ENCODE measurements at places on chromosomes 5 and 9. TPM values are rescaled to one million over a fixed set of nuclear protein-coding genes. Genes with fewer than 3 reads are reported as not detected.

The CDH9 gene
- total RNA-seq, result not detected

The PTGES gene
- total RNA-seq, result 0.10 TPM

The LCN1 gene
- not detected for total RNA-seq

The ZBTB34 gene
- 2.7 TPM for total RNA-seq

The DIPK1B gene
- total RNA-seq, result 4.5 TPM

The PLK2 gene
- total RNA-seq, result 283 TPM

The OR1J1 gene
- total RNA-seq, result not detected

- no peak for DNase-seq
These were observed at the start of gene ARHGEF37 for GRCh38 chr5:149581192-149581861. TSS of gene ARHGEF37 (plus strand) at chr5:149581498. CDS start at chr5:149597770, 16,272 bp downstream.

- DNase-seq, result peak; percentile 37
These were observed 40.1 kb upstream of the PDE8B start for GRCh38 chr5:77170196-77170890.

- no peak for DNase-seq
These were observed 570 bp downstream of the CREBRF start for GRCh38 chr5:173056783-173057061.

DNA sequence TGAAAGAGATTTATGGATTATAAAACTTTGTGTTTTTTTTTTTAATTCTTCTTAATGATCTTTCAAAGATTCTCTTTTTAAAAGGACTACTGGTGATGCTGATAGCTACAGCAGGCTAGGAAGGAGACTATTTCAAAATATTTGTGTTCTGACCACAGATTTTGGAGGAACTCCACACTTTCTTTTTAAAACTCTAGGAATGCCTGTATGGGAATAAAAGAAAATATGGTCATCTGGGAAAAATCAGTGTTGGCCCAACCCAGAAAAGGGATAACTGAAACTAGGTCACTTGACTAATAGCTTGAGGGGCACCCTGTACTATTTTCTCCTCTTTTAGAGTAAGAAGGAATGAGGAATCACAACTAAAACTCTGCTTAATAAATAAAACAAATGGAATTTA is 97.6 kb upstream of the ADAMTS19 start:
- DNase-seq, result no peak

- DNase-seq, result peak; percentile 61
These were observed 13.8 kb upstream of the CTSL start for GRCh38 chr9:87711857-87712800.

DNA sequence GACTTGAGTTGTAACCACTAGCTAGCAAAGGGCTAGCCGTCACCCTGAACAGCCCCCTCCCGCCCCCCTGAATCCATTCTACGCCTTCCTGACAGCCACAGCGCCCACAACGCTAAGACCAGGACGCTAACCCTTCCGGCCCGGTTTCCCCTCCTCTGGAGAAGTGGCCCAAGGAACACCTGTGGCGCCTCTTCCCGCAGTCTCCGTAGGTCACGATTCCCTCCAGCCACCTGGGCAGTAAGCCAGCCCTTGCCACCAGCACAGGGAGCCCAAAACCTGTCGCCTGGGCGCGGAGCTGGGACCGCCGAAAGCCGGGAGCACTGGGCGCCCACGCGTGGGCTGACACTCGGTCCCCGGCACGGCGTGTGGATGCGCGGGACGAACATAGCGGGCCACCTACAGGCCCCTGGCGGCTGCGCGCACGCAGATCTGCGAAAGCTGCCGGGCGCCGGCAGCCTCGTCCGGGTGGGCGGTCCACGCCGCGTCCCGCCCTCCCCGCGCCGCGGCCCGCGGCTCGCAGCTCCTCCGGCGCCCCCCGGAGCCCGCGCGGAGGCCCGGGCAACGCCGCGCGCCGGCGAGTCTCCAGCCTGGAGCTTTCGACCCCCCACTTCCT is 596 bp downstream of the IRF1 start:
- DNase-seq, result no peak

DNA sequence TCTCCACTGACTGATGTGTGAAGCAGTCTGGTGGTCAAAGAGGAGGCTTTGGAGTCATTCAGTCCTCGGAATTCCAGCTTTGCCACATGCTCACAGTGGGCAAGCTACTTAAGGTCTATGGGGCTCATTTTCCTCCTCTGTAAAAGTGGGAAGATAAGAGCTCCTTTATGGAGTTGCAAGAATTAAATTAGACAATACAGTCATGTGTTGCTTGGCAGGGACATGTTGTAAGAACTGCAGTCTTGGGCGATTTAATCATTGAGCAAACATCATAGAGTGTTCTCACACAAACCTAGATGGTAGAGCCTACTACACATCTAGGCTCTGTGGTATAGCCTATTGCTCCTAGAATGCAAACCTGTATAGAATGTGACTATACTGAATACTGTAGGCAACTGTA is 253.9 kb downstream of the SH3GL2 start:
- no peak for DNase-seq

GRCh38 chr9:71662082-71662481 is 106.2 kb downstream of the CEMIP2 start:
- no peak for DNase-seq

DNA sequence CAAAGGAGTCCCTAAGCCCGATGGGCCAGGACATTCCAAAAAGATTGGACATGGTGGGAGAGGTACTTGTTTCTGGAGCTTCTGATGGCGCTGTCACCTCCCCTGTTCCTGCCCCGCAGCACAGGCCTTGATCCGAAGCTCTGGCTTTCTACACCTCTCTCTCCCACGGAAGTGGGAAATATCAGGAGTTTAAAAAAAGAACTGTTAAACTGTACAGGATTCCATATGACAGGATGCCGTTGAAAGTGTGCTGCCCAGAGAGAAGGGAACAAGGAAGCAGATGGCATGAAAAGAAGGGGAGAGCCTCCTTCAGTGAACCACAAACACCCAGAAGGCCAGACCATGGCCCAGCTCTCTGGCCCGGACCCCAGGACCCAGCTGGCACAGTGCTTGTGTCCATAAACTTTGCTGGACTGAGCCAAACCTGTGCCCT is 26.8 kb upstream of the SLC2A8 start:
- no peak for DNase-seq

DNA sequence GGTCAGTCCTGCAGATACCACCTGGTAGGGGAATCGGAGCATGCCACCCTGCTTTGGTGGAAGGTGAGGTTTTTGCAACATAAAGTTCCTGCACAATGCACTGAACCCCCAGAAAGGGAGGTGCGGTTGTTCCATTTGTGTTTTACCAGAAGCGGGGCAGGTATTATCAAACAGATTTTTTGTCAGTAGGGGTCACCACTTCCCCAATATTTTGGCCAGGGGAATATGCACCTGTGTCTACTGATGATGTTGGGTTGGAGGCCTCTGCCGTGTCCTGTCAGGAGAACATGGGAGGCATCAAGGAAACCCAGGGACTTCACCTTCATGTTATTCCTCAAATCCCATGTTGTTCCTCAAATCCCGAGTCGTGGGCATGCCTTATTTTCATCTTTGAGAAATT is 438.7 kb downstream of the NTRK2 start:
- DNase-seq, result no peak
